ENCODE measurements at places on chromosomes 12 and 14. TPM values are rescaled to one million over a fixed set of nuclear protein-coding genes. Genes with fewer than 3 reads are reported as not detected.

GRCh38 chr14:97687944-97688630 lies 890.9 kb downstream of the VRK1 start:
- no peak for DNase-seq

DNA sequence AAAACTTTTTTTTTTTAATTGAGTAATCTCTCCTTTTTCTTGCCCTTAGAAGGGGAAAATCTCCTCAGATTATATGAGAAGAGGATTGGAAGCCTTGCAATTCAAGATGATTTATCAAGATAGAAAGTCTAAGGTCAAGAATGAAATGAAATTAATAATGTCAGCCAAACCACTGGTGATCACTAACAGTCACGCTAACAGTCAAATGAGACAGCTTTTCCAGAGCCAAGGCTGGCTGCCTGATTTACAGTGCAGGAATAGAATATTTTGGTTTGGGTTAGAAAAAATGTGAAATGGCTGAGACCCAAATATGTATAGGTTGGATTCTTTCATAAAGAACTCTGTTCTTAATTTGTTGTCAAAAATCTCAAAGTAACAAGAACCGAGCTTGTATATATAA lies 204.3 kb downstream of the PPM1H start:
- no peak for DNase-seq

- no peak for DNase-seq
Observed at GRCh38 chr14:61153431-61153830, 127.7 kb downstream of the TMEM30B start.

The FKBP3 gene
- 130 TPM for polyA plus RNA-seq

The C14orf180 gene
- polyA plus RNA-seq, result not detected

The GALNT8 gene
- polyA plus RNA-seq, result 4.0 TPM

DNA sequence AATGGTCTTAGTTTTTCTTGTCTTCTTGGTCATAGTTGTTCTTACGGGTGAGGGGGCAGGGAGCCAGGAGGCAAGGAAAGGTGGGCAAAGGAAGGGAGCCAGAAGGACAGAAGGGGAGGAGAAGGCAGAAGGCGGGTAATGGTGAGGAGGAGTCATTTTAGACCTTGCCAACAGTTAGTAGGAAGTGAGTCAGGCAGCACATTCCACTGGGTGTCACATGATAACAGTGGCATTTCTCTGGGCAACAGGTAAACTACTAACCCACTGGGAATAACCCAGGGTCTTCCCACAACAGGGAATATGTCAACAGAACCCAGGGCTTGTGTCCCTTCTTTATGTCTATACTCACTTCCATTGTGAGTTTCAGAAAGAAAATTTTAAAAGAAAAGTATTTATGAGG lies 127.6 kb downstream of the SLC8A3 start:
- DNase-seq, result no peak

The SELPLG gene
- 9.4 TPM for polyA plus RNA-seq

GRCh38 chr14:65790172-65790815 lies 377.8 kb downstream of the FUT8 start:
- no peak for DNase-seq

The OASL gene
- polyA plus RNA-seq, result not detected

- DNase-seq, result no peak
Observed at GRCh38 chr14:26427097-26427496, 170.7 kb downstream of the NOVA1 start.

GRCh38 chr14:71432334-71433110 lies 499.7 kb upstream of the RGS6 start:
- DNase-seq, result no peak

GRCh38 chr12:88035907-88036289 lies 6.7 kb upstream of the C12orf50 start:
- DNase-seq, result no peak

- no peak for DNase-seq
Observed at GRCh38 chr14:83379436-83379835, 1845.8 kb upstream of the SEL1L start.

- peak; percentile 7 for DNase-seq
Observed at GRCh38 chr14:28057359-28058296, 709.0 kb upstream of the FOXG1 start.

The PELI2 gene
- polyA plus RNA-seq, result 5.4 TPM

The LPAR5 gene
- 1.5 TPM for polyA plus RNA-seq

- DNase-seq, result no peak
Observed at GRCh38 chr14:21652209-21652808, 1.3 kb upstream of the OR4E2 start.

DNA sequence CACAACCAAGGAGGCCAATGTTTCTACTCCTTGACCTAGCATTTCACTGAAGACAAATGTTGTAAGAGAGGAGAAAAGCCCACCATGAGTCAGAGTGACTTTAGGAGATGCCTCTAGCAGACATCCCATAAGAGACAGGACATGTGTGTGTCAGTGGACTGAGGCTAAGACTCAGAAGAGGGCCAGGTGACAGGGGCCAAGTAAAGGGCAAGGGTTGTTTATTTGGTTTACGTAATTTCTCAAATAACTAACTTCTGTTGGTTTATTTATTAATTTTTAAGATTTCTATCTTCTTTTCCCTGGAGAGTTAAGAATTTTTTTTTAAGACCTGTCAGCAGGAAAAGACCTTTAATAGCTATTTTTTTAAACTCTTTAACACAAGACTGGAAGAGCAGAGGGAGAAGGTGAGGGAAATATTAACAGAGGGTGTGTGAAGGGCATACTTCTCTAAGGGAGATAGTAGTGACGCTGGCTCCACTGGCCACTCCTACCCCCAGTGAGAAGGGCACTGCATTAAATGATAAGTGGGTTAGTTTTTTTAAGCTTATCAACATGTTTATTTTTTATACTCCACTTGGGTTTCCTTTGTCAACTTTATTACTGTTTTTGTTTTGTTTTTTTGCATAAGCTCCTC lies 3.4 kb downstream of the PNP start:
- no peak for DNase-seq

- DNase-seq, result no peak
Observed at GRCh38 chr12:124588751-124589267, 21.4 kb upstream of the NCOR2 start.

DNA sequence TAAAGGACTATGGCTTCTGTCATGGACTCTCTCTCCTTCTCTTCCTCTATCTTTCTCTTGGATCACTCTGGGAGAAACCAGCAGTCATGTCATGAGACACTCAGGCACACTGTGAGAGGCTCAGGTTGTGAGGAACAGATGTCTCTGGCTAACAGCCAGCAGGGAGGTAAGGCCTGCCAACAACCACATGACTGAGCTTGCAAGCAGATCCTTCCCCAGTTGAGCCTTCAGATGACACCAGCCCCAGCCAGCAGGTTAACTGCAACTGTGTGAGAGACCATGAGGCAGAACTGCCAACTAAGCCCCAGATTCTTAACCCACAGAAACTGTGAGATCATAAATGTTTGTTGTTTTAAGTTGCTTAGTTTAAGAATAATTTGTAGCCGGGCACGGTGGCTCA lies 90.6 kb downstream of the VCPKMT start:
- DNase-seq, result no peak

DNA sequence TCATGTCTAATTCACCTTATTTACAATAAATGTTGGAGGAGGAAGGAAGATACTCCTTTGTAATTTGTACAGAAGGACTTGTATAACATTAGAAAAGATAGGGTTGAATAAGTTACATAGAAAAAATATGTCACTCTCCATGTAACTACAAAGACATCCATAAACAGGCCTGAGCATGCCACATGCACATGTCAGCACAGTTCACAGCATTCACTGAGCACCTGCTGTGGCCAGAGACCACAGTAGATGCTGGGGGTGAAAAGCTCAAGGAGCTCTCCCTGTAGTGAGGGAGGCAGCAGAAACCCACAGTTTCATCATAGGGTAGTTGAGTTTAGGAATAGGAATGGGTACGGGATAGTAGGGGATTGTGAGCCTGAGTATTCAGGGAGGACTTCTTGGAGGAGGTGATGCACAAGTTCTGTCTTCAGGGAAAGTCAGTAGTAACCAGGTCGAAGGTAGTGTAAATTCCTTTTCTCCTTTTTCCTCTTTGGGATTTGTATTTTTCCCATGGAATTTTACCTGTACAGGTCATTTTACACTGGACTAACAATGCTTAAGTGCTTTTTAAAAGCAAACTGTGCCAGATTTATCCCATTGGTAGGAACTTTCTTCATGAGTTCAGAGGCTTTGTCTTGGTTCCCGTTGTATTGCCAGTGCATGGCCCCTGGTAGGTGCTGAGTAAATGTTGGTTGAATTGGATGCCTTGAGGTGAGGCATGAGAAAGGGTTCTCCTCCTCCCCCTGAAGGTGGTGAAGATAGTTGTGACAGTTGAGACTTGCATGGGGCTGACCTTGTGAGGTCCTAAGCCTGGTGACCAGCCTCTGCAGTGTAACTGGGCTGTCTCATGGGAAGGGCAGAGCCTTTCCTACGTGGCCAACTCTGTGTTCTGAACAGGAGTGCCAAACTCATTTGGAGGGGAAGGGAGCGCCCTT lies 20.2 kb downstream of the PRKCH start:
- DNase-seq, result no peak

DNA sequence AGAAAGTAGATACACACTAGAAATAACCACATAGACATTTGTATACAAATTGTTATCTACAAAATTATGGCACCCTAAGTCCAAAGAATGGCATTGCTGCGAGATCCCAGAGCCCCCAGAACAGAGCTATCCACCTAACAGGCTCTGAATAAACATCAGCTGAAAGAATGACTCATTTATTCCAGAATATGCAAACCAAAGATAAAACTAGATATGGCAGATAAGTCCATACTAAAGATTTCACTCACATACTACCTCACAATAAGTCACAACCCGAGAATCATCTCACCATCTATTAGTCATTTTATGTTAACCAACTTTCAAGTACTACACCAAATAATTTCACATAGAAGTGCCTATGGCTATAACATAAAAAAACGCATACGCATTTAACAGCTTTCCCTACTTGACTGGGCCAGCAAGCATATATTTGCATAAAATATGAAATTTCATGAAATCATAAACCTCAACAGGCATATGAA lies 5.6 kb downstream of the CNIH1 start:
- DNase-seq, result no peak

The ERP27 gene
- polyA plus RNA-seq, result not detected

DNA sequence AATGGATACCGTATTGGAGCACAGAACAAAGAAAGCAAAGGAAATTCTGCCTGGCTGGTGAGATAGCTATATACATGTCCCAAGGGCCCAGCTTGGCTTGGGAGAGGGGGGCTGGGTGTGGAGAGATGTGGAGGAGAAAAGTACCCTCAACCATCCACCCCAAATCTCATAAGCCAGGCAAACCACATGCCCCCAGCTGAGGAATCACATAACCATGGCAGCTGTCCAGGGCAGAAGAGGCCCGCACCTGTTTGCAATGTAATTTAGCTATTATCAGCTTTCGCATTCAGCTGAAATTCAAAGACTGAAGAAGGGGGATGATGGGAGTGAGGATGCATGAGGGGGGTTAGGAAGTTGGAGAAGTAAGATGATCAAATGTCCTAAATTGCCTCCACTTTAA lies 196.1 kb downstream of the TBX5 start:
- no peak for DNase-seq

The KRT2 gene
- not detected for polyA plus RNA-seq

The CLEC14A gene
- polyA plus RNA-seq, result not detected

- DNase-seq, result no peak
Observed at GRCh38 chr12:19373586-19373985, 65.7 kb upstream of the AEBP2 start.

The EMC9 gene
- 30.2 TPM for polyA plus RNA-seq

The SLC17A8 gene
- polyA plus RNA-seq, result not detected
